Activated T-cell treated with anti-CD3 and anti-CD28 coated beads for 48 hours (primary cell): ENCODE measurements at places on chromosomes 3 and 15.

- no peak for DNase-seq
These were observed 61.9 kb downstream of the REC114 start for GRCh38 chr15:73504885-73505284.

DNA sequence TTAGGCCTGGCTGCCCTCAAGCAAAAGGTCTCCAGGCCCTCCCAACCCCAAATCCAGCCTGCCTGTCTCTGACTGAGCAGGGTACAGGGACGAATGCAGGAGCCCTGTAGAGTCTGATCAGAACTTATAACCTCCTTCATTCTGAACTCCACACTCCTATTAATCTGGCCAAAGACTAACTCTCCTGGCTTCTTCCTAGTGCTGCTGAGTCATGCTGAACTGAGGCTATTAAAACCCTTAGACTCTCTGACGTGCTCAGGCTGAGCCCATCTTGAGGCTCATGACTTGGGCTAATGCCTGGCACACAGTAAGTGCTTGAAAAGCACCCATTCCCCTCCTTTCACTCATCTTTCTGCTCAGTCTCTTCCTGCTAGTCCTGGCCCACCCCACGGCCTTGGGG is 81.9 kb downstream of the NUP210 start:
- no peak for DNase-seq

GRCh38 chr3:53803816-53804695 is 42.2 kb downstream of the CHDH start:
- DNase-seq, result no peak

DNA sequence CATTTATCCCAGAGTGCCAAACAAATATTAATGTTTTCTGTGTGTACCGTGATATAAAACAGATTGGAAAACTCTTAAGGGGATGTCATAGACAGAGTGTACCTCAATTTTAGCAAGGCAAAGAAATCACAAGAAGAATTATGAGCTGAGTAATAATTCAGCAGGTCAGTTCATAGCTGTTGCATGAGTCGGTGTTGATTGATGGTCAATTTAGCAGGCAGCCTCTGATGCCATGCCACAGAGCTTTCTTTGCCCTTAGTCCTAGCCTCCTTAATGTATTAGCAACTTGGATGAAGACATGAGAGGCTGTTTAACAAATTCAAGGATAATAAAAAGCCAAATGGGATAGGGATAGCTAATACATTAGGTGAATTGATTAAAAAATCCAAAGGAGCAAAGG is 6.8 kb downstream of the SLC35A5 start:
- no peak for DNase-seq
